ENCODE measurements at places on chromosomes 3 and 15. TPM values are rescaled to one million over a fixed set of nuclear protein-coding genes. Genes with fewer than 3 reads are reported as not detected.

Gene PPARG
- total RNA-seq = not detected

Gene CCR3
- not detected for total RNA-seq

Gene SEMA6D
- total RNA-seq = 11.8 TPM

Gene WDR49
- 5.4 TPM for total RNA-seq

Gene ZNF860
- total RNA-seq = 0.27 TPM

Gene A4GNT
- not detected for total RNA-seq

Gene CKMT1A
- 4.9 TPM for total RNA-seq

Gene LHFPL4
- total RNA-seq = 0.84 TPM

Gene RBPMS2
- total RNA-seq = 40.5 TPM

Gene XRN1
- total RNA-seq = 20.0 TPM

Gene CYP19A1
- total RNA-seq = not detected

Gene NMB
- total RNA-seq = 4.0 TPM

Gene EFHB
- total RNA-seq = 1.2 TPM

Gene CLDN18
- not detected for total RNA-seq

Gene MOBP
- not detected for total RNA-seq

Gene CFAP100
- 1.1 TPM for total RNA-seq

Gene MORC1
- not detected for total RNA-seq

Gene ISLR
- total RNA-seq = 2.6 TPM

Gene LRRC49
- total RNA-seq = 20.2 TPM

Gene ATP13A5
- total RNA-seq = not detected

Gene NOX5
- total RNA-seq = not detected

Gene POLQ
- 16.9 TPM for total RNA-seq

Gene GRK7
- not detected for total RNA-seq

Gene EAF2
- 4.2 TPM for total RNA-seq

Gene TPRA1
- total RNA-seq = 27.4 TPM

Gene MAP1A
- total RNA-seq = 24.3 TPM

Gene CPN2
- not detected for total RNA-seq

Gene PIERCE2
- total RNA-seq = 2.0 TPM

Gene SH3BP5
- 4.8 TPM for total RNA-seq

Gene WDR93
- not detected for total RNA-seq

Gene INTS14
- total RNA-seq = 53.1 TPM

Gene PRRT3
- 5.7 TPM for total RNA-seq

Gene HCN4
- 4.0 TPM for total RNA-seq

Gene FETUB
- total RNA-seq = not detected

Gene MCF2L2
- total RNA-seq = 1.5 TPM

Gene COLQ
- total RNA-seq = 2.8 TPM

Gene CKMT1B
- total RNA-seq = 1.9 TPM

Gene BLM
- total RNA-seq = 47.8 TPM

Gene TM4SF4
- not detected for total RNA-seq

Gene MB21D2
- total RNA-seq = 4.9 TPM

Gene ELL3
- total RNA-seq = 2.7 TPM

Gene ZCWPW2
- 0.30 TPM for total RNA-seq

Gene APBA2
- total RNA-seq = 79.9 TPM

Gene GOLGA6L4
- total RNA-seq = 2.1 TPM

Gene LRRC31
- total RNA-seq = not detected

Gene ATP13A4
- 0.30 TPM for total RNA-seq

Gene AVEN
- 15.0 TPM for total RNA-seq

Gene CCDC39
- total RNA-seq = not detected

Gene KLHL18
- total RNA-seq = 36.1 TPM

Gene REC114
- total RNA-seq = not detected

Gene IGDCC3
- total RNA-seq = 298 TPM

Gene CTXN2
- 0.18 TPM for total RNA-seq

Gene AGTR1
- total RNA-seq = 2.1 TPM

Gene ERICH6
- 0.40 TPM for total RNA-seq

Gene THSD4
- total RNA-seq = 1.4 TPM

Gene CCDC54
- total RNA-seq = not detected

Gene LRRC34
- 10.1 TPM for total RNA-seq

Gene CADPS
- total RNA-seq = 8.5 TPM

Gene GRM2
- total RNA-seq = 6.6 TPM

Data from neural crest cell (in vitro differentiated cells).